Activated CD8-positive, alpha-beta memory T cell treated with anti-CD3 and anti-CD28 coated beads, Interleukin-2, amount 10 ng/mL, durations not matched to agents 7 days and 5 days (primary cell): ENCODE measurements at places on chromosomes 12 and 14. TPM values are rescaled to one million over a fixed set of nuclear protein-coding genes. Genes with fewer than 3 reads are reported as not detected.
A peak's percentile ranks its signal among the peaks of the same experiment; 100 is the strongest.

P2RX2 gene
- total RNA-seq = not detected

GRCh38 chr14:90373887-90374286 lies 22.9 kb upstream of the CALM1 start:
- H3K36me3 ChIP-seq = no peaks in the 10 kb centered on the region
- no peak overlapping the region for H3K27ac ChIP-seq
- no peak for DNase-seq
- no peak overlapping the region for H3K4me3 ChIP-seq

PZP gene
- total RNA-seq = not detected

DNA sequence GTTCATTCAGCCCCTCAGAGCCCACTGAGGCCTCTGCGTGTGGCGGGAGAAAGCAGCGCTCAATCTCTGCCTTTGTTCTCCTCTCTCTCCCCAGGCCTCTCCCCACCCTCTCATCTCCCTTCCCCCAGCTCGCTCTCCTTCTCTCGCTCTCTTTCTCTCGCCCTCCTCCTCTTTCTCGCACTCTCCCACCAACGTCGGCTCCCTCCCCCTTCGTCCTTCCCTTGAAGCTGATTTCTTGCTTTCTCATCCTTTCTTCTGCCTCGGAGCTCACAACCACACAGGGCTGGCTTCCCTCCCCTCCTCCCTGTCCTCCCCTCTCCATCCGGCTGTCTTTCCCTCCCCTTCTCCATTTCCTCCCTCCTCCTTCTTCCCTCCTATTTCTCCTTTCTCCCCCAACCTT lies 96.4 kb downstream of the LRRC74A start:
- no peaks in the 10 kb centered on the region for H3K36me3 ChIP-seq
- H3K4me1 ChIP-seq = peaks cover 34% of the 10 kb centered on the region
- H3K27me3 ChIP-seq = no peaks in the 10 kb centered on the region
- no peak overlapping the region for H3K4me3 ChIP-seq
- no peak overlapping the region for H3K27ac ChIP-seq

DNA sequence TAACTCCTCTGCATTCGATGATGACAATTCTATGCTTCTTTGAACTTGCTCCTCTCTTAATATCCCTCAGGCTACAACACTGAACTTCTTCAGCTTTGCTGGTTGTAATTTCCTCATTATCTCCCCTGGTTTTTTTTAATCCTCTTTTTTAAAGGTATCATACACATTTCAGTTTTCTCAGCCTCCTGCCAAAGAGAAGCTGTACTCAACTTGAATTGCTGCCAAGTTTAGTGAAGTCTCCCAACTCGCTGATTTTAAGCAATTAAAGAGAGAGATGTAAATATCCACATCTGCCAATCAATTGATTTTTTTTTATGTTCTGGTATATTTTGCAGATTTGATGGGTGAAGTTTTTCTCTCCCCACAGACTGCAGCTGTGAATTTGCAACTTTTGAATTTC lies 817.8 kb downstream of the GALC start:
- DNase-seq = no peak
- H3K4me3 ChIP-seq = no peak overlapping the region
- no peak overlapping the region for H3K27ac ChIP-seq
- no peaks in the 10 kb centered on the region for H3K27me3 ChIP-seq
- H3K4me1 ChIP-seq = no peaks in the 10 kb centered on the region
- no peaks in the 10 kb centered on the region for H3K36me3 ChIP-seq

DNA sequence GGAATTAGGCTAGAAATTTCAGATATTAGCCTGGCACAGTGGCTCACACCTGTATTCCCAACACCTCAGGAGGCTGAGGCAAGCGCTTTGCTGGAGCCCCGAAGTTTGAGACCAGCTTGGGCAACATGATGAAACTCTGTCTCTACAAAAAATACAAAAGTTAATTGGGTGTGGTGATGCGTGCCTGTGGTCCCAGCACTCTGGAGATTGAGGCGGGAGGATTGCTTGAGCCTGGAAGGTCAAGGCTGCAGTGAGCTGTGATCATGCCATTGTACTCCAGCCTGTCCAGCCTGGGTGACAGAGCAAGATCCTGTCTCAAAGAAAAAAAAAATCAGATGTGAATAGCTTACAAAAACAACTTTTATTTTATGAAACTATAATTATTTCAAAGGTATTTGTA lies 15.1 kb downstream of the FRMD6 start:
- no peak overlapping the region for H3K27ac ChIP-seq
- no peaks in the 10 kb centered on the region for H3K4me1 ChIP-seq
- H3K36me3 ChIP-seq = peaks cover 2% of the 10 kb centered on the region
- peaks cover 4% of the 10 kb centered on the region for H3K27me3 ChIP-seq
- DNase-seq = no peak

- no peak overlapping the region for H3K4me3 ChIP-seq
- H3K36me3 ChIP-seq = no peaks in the 10 kb centered on the region
- DNase-seq = no peak
- H3K4me1 ChIP-seq = no peaks in the 10 kb centered on the region
- H3K27me3 ChIP-seq = no peaks in the 10 kb centered on the region
Measured at GRCh38 chr12:125944446-125944845, 879.2 kb downstream of the AACS start.

- peak overlapping the region; percentile 26 for H3K27ac ChIP-seq
- peaks cover 12% of the 10 kb centered on the region for H3K4me1 ChIP-seq
- H3K36me3 ChIP-seq = peaks cover 10% of the 10 kb centered on the region
- no peaks in the 10 kb centered on the region for H3K27me3 ChIP-seq
- no peak for DNase-seq
- no peak overlapping the region for H3K4me3 ChIP-seq
Measured at GRCh38 chr12:50555471-50555885, 50.7 kb downstream of the DIP2B start.

CD163 gene
- total RNA-seq = not detected

DPY19L2 gene
- total RNA-seq = 5.2 TPM

- DNase-seq = no peak
- H3K27me3 ChIP-seq = no peaks in the 10 kb centered on the region
- peaks cover 63% of the 10 kb centered on the region for H3K4me1 ChIP-seq
- peak overlapping the region; percentile 96 for H3K27ac ChIP-seq
- peak overlapping the region; percentile 55 for H3K4me3 ChIP-seq
Measured at GRCh38 chr14:87995500-87996290, 2.7 kb upstream of the GALC start.

- no peak overlapping the region for H3K27ac ChIP-seq
- H3K4me3 ChIP-seq = no peak overlapping the region
- DNase-seq = no peak
- H3K4me1 ChIP-seq = no peaks in the 10 kb centered on the region
Measured at GRCh38 chr14:70842851-70843462, 33.6 kb upstream of the MAP3K9 start.

GRCh38 chr14:90675399-90675798 lies 140.8 kb downstream of the TTC7B start:
- H3K4me3 ChIP-seq = no peak overlapping the region
- no peaks in the 10 kb centered on the region for H3K27me3 ChIP-seq
- no peaks in the 10 kb centered on the region for H3K36me3 ChIP-seq
- no peak for DNase-seq
- H3K27ac ChIP-seq = no peak overlapping the region
- H3K4me1 ChIP-seq = peaks cover 28% of the 10 kb centered on the region

PEX5 gene
- 15.3 TPM for total RNA-seq

DNA sequence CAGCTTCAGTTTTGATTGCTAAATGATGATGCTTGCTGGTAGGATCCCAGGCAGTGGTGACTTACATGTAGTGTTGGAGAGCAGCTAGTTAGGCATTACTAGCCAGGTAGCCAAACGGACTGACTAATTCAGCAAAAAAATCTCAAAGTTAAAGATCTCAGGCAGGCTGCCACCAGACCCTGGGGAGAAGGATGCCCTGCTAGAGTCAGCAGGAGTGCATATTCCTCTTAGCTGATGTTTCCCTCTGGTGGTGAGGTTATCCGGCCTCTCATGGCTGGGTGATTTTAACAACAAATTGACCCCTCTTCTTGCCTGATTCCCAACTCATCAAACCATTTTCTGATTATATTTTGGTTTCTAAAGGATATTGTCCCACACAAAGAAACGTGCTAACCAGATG lies 2.8 kb downstream of the EFS start:
- H3K4me3 ChIP-seq = no peak overlapping the region
- H3K27ac ChIP-seq = no peak overlapping the region
- DNase-seq = no peak

PTGER2 gene
- total RNA-seq = 117 TPM

TAS2R7 gene
- total RNA-seq = not detected

DNA sequence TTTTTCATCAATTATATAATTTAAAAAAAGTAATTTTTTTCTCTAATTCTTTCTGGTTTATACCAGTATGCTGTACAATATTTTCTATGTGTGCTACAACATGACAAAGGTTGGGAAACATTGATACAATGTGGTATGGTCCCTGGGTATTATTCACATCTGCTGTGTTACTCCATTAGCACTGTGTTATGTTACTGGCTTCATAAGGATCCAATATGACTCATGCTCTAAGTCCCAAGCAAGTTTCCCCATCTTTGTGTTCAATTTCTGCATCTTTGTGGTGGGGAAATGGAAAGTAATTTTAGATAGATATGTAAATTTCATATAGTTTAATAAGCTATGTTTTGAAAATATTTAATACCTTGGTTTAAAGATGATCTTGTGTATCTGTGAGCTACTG lies 35.8 kb downstream of the FBXO33 start:
- peaks cover 41% of the 10 kb centered on the region for H3K36me3 ChIP-seq
- no peaks in the 10 kb centered on the region for H3K27me3 ChIP-seq
- no peak overlapping the region for H3K27ac ChIP-seq
- H3K4me1 ChIP-seq = peaks cover 4% of the 10 kb centered on the region

BRAP gene
- total RNA-seq = 22.3 TPM

DNA sequence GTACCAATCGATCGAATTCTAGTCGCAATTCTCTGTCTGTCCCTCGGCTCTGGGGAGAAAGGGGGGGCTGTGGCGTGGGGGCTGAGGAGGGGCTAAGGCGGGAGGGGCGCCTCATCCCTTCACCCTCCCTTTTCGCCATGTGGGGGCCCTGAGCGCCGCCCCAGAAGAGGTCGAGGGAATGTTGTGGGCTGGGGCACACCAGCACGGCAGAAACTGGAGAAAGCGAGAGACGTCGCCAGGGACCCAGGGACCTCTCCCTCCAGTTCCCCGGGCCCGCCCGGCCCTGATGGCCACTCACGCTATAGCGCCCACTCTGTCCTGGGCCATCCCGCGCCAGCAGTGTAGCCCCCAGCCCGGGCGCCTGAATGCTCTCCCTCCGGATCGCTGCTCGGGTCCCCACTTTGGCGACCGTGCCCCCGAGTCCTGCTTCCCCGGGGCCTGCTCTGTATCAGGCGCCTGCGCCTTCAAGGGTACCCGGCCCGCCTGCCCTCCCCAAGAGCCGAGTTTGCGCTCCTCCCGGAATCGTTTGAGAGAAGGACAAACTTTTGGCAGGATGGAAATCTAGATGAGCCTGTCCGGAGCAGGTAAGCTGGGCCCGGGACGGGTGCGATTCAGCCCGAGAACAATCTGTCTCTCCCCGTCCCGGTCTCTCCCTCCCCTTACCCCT lies 62.6 kb downstream of the SMUG1 start:
- DNase-seq = no peak
- H3K27ac ChIP-seq = no peak overlapping the region
- H3K4me3 ChIP-seq = no peak overlapping the region
- peaks cover 2% of the 10 kb centered on the region for H3K4me1 ChIP-seq
- H3K36me3 ChIP-seq = no peaks in the 10 kb centered on the region

DNA sequence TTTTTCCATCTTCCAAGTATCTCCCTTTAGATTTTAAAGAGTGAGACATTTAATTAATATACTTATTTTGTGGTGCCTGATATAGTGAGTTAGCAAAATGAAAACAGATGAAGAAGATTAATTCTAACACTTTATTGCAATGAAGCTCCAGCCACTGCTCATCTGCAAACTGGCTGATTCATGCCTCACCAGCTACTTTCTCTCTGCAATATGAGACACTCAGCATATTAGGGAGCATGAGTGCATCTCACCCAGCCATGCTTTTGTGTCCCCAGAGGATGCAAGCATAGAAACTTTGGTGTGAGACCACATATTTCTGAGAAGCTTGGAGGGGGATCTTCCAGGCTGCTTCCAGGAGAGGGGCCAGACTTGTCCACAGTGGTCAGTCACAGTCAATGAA lies 148.6 kb downstream of the BMP4 start:
- no peaks in the 10 kb centered on the region for H3K4me1 ChIP-seq
- no peak for DNase-seq
- H3K27me3 ChIP-seq = no peaks in the 10 kb centered on the region
- H3K27ac ChIP-seq = no peak overlapping the region

RERGL gene
- total RNA-seq = not detected

WNT5B gene
- total RNA-seq = 5.8 TPM

DICER1 gene
- 75.6 TPM for total RNA-seq

GRCh38 chr12:74945771-74946198 lies 263.9 kb downstream of the KCNC2 start:
- no peak for DNase-seq
- H3K36me3 ChIP-seq = no peaks in the 10 kb centered on the region
- H3K27ac ChIP-seq = peak overlapping the region; percentile 65
- no peaks in the 10 kb centered on the region for H3K27me3 ChIP-seq
- peak overlapping the region; percentile 2 for H3K4me3 ChIP-seq

DNA sequence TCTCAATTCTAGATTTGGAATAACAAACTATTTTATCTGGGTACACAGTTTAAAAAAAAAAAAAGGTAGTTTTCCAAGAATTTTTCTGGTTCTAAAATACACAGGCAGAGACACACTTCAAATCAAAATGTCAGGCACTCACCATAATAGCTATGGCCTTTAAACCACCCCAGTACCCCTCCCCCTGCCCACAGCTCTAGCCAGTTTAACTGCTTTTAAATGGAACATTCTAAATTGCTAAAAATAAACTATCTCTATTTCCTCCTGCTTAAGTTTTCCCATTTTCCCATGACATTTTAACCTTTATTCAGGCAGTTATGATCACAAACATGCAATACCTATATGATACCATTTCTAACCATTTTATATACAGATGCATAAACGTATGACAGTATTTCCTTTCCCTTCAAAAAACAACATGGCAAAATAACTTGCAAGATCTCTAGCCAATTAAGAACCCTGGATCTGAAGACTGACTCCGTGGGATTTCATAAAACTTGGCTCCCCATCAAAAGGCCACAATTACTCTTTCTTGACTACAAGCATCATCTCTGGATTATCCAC lies 46.3 kb downstream of the PPP2R5E start:
- peaks cover 9% of the 10 kb centered on the region for H3K4me1 ChIP-seq
- H3K27me3 ChIP-seq = no peaks in the 10 kb centered on the region
- H3K27ac ChIP-seq = no peak overlapping the region

GRCh38 chr14:65927931-65928356 lies 515.4 kb downstream of the FUT8 start:
- DNase-seq = peak; percentile 95
- peaks cover 35% of the 10 kb centered on the region for H3K36me3 ChIP-seq
- peak overlapping the region; percentile 94 for H3K27ac ChIP-seq
- H3K4me3 ChIP-seq = peak overlapping the region; percentile 27

DNA sequence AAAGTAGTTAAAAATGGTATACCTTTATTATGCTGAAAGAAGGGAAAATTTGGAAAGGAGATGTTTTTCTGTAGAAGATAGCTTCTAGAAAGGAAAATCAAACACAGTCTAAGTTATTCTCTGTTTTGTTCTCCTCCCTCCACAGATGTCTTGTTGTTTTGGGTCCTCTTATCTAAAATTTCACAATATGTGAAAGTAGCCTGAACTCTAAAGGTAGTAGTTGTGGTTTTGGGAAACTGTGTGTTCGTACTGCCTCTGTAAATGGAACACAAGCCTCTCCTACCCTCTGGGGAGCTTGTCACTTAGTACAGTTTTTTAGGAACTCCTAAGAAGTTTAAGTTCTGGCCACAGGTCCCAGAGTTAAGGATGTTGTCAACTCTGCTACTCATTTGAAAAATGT lies 112.6 kb downstream of the CRADD start:
- H3K4me3 ChIP-seq = no peak overlapping the region
- H3K27me3 ChIP-seq = no peaks in the 10 kb centered on the region
- H3K4me1 ChIP-seq = peaks cover 24% of the 10 kb centered on the region
- H3K27ac ChIP-seq = no peak overlapping the region
- peaks cover 9% of the 10 kb centered on the region for H3K36me3 ChIP-seq
- DNase-seq = no peak

- no peak for DNase-seq
- peaks cover 47% of the 10 kb centered on the region for H3K4me1 ChIP-seq
- peaks cover 57% of the 10 kb centered on the region for H3K36me3 ChIP-seq
Measured at GRCh38 chr12:6868211-6869048, 1.1 kb downstream of the TPI1 start.
